Activated gamma-delta T cell (primary cell): ENCODE measurements at places on chromosomes 4 and X.
A peak's percentile ranks its signal among the peaks of the same experiment; 100 is the strongest.

GRCh38 chrX:48471504-48471903, 1.4 kb upstream of the SLC38A5 start:
- no peak for DNase-seq

DNA sequence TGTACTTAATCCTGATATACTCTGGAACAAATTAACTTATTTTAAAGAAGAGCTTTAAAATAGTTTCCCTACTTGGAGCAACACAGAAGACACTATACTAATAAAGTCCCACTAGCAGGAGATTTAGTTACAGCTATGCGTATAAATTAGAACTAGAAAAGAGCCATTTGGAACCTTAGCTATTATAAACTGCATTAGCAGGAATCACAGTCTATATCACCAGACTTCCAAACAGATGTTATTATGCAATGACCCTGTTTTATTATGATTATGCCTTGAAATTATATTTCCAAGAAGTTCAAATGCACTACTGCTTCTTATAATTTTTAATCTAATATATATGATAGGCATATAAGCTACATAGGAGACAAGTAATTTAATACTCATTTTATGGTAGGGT, 95.5 kb upstream of the WDR44 start:
- no peak for DNase-seq

GRCh38 chr4:89114100-89114499, 2.8 kb downstream of the TIGD2 start:
- DNase-seq: no peak

DNA sequence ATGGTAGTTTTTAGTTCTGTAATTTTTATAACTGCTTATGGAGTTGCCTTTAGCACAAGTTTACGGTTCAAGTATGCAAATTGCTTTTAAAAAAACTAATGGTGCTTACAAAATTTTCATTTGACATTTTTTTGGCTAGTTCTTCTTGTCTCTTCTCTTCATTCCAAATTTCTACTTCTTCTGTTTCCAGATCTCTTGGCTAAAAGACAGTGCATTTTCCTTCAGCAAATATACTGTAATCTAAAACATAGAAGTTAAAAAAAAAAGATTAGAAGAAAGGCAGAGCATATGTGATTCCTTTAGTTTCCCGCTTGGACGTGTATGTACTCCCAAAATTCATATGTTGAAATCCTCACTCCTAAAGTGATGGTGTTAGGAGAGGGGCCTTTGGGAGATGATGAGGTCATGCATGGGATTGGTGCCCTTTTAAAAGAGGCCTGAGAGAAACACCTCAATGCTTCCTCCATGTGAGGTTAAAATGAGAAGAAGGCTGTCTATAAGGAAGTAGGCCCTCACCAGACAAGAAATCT, 132.1 kb upstream of the NPY2R start:
- no peak for DNase-seq

GRCh38 chr4:88698519-88698918, 890 bp upstream of the NAP1L5 start:
- no peak for DNase-seq

- DNase-seq: no peak
Measured at GRCh38 chr4:93730251-93730650, 98.3 kb upstream of the ATOH1 start.

GRCh38 chr4:158929939-158930638, 161.3 kb downstream of the FNIP2 start:
- no peak for DNase-seq

DNA sequence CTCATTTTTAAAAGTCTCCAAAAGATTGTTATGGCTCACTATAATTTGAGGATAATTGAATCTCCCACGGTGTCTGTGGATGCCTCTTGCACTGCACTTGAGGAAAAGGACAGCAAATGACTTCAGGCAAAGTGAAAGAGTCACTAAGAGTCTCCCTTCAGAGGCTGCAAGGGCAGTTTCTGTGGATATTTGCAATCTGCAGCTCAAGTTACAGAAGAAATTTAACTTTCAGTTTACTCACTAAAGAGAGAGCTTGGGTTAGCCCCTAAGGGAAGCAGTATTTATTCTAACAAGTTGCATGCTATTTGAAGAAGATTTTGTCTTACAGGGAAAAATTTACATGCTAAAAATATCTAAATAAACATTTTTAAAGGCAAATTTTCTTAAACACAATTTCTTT, 912.0 kb upstream of the TENM3 start:
- no peak for DNase-seq

GRCh38 chrX:1164322-1165288, 47.8 kb downstream of the CRLF2 start:
- DNase-seq: no peak

GRCh38 chr4:87219632-87220093, 755 bp downstream of the KLHL8 start:
- DNase-seq: peak; percentile 43

GRCh38 chr4:89156174-89156914, 45.0 kb downstream of the TIGD2 start:
- DNase-seq: no peak

DNA sequence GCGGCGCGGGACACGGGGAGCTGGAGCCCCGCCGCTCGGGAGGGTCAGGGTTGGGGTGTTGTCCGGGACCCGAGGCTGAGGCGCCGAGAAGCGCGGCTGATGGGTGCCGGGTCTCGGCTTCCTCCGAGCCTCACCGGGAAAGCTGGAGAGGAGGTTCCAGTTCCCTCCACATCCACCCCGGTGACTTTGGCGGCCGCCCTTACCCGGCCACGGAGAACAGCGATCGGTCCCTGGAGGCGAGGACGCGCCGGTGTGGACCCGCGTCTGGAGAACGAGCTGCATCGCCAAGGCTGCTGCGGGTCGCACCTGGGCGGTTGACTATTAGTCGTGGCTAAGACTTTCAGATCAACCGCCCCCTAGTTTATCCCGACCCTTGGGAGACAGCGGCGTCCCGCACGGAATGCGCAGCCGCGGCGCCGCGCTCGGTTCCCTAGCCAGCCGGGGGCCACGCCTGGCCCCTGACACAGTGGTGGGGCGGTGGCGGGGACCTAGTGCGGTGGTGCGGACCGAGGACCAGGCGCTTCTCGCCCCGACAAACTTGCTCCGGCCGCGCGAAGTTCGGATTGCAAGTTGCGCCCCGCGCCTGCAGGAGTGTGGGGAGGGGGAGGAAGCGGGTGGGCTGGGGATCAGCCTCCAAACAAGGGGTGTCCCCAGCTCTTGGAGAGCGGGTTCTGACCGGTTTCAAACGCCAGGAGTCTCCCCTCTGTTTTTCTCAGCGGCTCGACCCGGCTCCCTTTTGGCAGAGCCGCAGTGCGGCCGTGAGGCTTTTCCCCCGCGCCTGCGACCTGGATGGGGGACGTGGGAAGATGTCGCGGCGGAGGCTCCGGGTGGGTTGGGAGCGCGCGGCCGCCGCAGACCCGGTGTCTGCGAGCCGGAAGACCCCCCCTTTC, 568 bp downstream of the FHDC1 start:
- peak; percentile 10 for DNase-seq

- DNase-seq: no peak
Measured at GRCh38 chr4:138910914-138911336, 104.7 kb upstream of the NOCT start.

GRCh38 chrX:125137521-125137920, 182.2 kb upstream of the TEX13C start:
- DNase-seq: no peak
